Activated naive CD4-positive, alpha-beta T cell (primary cell): ENCODE measurements at places on chromosomes 13 and 19.

DNA sequence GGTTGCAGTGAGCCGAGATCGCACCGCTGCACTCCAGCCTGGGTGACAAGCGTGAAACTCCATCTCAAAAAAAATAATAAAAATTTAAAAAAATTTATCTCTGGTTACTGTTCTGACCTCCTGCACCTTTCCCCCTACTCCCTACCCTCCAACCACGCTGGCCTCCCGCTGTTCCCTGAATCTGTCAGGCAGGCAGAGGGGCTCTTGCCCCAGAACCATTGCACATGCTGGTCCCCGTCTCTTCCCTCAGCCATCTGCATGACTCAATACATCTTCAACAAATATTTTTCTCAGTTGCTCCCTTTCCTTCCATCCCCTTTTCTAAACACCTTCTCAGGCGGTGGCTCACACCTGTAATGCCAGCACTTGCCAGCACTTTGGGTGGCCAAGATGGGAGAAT, 1.1 kb upstream of the FAM187B start:
- DNase-seq, result no peak

GRCh38 chr19:3603121-3603811, 3.4 kb downstream of the TBXA2R start:
- DNase-seq, result no peak

- no peak for DNase-seq
Measured at GRCh38 chr19:38730731-38731589, 13.3 kb downstream of the CAPN12 start.

DNA sequence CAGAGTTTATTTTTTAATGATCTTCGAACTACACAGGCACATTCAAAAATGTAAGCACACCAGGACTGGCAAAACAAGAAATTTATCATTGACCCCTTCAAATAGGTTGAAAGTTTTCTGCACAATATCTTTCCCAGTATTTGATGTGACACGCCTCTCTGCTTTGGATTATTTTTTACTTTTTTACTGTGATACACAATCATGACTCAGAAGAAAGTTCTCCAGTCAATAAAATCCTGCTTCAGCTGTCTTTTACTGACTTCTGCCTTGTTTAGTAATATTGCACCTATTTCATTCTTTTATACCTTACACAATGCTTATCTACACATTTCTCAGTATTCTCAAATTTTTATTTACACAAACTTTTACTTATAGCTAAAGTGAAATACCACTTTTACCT, 1750.4 kb downstream of the PCDH9 start:
- DNase-seq, result no peak

DNA sequence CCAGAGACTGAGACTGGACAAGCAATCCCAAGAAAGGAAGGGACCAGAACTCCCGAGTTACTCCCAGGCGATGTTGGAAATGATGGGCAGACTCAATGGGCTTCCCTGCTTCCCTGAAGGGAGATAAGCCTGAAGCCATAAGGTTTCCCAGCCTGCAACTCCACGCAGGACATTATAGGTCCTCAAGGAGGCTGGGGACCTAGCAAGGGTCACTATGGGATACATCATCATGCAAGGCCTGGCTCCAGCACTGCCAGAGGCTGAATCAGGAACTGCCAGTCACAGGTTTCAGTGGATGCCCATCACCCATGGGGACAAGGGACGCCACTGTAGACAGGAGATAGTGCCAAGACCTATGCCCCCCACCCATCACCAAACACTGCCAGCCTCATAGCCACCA, 338.7 kb downstream of the IRS2 start:
- no peak for DNase-seq

DNA sequence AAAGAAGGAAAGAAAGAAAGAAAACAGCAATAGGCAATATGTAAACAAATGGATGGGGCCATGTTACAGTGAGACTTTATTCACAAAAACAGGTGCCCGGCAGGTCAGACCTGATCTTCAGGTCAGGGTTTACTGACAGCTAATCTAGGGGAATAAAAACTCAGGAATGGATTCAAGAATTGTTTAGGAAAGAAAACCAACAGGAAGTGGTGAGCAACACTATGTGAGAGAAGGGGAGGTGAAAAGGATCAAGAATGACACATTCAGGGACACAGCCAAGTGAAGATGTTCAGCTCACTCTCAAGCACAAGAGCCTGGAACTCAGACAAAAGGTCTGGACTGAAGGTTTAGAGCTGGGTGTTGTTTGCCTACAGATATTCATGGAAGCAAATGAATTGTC, 244.5 kb downstream of the EFNB2 start:
- no peak for DNase-seq

DNA sequence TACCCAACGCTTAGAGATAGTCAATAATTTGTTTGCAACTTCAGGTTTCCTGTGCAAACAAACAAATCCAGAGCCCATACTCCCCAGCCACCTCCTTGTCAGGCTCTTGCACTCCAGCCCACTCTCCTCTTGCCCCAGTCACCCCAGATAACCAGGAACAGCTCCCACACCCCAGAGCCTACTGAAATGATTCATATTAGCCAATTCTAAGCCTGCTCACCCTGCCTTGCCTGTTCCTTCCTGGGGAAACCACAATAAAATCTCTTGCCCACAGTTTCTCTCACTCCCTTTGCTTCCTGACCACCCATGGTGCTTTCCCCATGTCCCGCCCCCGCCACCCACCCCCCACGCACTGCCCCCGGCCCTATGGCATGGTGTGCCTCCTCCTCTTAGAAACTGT, 3.8 kb upstream of the ACTL9 start:
- DNase-seq, result no peak

DNA sequence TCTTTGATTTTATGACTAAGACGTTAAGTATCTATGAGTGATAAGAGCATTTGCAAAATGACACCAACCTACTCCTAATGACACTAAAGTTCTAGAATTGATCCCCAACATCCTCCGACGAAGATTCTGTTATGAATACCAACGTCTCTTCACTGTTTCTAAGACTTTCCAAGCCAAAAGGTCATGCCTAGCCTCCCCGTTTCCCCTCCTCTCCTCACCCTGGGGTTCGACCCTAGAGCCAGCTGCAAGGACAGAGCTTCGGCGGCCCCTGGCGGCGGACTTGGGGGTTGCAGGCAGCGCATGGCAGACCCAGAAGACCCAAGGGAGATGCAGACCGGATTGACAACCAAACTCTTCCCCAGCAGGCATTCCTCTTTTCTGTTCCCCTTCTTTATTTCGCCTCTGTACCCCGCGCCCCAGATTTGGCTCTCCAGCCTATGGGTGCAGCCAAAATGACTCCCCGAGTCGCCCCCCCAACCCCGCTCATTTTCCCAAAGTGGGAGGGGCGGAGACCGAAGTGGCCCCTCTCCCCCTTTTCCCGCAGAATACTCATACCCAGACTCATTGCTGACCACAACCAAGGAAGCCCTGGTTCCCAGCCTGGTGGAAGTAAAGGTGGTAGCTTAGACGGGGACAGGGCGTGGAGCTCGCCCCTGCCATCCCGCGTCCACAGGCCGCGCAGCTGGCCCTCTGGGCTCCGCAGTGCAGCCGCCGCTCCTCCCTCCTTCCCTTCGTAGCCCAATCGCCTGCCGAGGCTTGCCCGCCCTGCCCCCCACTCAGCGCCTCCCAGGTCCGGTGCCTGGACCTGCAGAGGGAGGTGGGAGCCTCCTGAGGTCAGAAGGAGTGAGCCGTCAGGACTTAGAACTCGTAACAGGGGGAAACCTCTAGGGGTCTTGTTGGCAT, 4.1 kb upstream of the EML2 start:
- peak; percentile 92 for DNase-seq

- DNase-seq, result no peak
Measured at GRCh38 chr13:33345842-33346241, 60.3 kb upstream of the STARD13 start.

DNA sequence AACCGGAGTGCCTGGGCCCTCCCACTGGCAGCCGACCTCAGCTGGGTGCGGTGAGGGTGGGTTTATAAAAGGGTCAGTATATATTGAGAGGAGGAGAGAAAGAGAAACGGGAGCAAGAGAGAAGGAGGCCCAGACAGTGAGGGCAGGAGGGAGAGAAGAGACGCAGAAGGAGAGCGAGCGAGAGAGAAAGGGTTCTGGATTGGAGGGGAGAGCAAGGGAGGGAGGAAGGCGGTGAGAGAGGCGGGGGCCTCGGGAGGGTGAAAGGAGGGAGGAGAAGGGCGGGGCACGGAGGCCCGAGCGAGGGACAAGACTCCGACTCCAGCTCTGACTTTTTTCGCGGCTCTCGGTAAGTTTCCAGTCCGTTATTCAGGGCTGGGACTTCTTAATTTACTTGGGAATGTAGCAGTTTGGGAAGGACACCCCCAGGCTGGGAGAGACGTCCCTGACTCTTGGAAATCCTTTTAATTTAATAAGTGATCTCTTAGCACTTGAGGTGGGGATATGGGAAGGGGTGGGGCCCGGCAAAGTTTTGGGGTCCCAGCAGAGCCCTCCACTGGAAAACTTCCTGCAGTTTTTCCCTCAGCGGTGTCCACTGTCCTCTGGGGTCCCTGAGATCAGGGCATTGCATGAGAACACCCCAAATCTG, at the start of gene EMP3:
Gene EMP3, plus strand, starts transcription at position 288 of the 646 bp plus-strand sequence. CDS start 1,293 bp downstream, outside the sequence.
- DNase-seq, result peak; percentile 75

DNA sequence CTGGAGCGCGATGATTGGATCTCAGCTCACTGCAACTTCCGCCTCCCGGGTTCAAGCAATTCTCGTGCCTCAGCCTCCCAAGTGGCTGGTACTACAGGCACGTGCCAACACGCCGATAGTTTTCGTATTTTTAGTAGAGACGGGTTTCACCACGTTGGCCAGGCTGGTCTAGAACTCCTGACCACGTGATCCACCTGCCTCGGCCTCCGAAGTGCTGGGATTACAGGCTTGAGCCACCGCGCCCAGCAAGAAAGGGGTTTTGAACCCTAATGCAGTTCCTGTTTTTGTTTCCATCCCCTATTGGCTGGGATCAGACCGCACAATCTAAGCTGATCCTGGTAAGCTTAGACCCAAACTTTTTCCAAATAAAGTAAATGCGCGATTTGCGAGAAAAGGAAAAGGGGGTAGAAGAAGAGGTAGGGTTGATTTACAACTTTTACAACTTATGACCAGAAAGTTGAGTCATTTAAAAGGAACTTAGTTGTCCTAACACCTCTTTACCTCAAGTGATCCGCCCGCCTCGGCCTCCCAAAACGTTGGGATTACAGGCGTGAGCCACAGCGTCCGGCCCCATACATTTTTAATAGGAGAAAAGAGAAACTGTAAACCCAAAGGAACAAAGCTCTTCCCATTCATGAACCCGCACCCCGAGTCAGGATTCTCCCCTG, 764 bp downstream of the ZNF626 start:
- DNase-seq, result no peak
